ENCODE measurements at places on chromosomes 2 and 18. TPM values are rescaled to one million over a fixed set of nuclear protein-coding genes. Genes with fewer than 3 reads are reported as not detected.

The COL6A3 gene
- total RNA-seq, result 86.9 TPM

DNA sequence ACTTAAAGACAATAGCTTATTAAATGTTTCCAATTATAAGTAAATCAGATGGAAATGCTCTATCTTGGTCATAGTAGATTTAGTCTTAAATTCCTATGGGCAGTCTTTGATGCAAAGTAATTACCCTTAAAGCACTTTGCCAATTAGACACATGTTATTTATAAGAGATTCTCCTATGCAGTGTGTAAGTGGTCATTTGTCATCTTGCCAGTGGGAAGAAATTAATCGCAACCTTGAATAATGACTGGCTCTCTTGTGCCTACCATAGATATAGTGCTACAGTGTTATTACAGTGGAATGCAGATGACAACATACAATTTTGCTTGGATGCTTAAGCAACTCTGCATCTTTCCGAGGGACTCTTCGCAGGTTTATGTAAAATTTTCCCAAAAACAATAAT, 311.0 kb upstream of the THUMPD2 start:
- no peak overlapping the region for H3K27ac ChIP-seq
- no peaks in the 10 kb centered on the region for H3K36me3 ChIP-seq
- no peaks in the 10 kb centered on the region for H3K27me3 ChIP-seq
- no peak for DNase-seq

The SLC14A1 gene
- total RNA-seq, result 31.8 TPM

GRCh38 chr18:23703057-23703986, 14.1 kb downstream of the LAMA3 start:
- no peaks in the 10 kb centered on the region for H3K36me3 ChIP-seq
- H3K27me3 ChIP-seq, result no peaks in the 10 kb centered on the region
- peak; percentile 57 for DNase-seq
- no peak overlapping the region for H3K27ac ChIP-seq
- H3K4me1 ChIP-seq, result no peaks in the 10 kb centered on the region

The ZNF638 gene
- total RNA-seq, result 164 TPM

- H3K27ac ChIP-seq, result no peak overlapping the region
- H3K4me3 ChIP-seq, result no peak overlapping the region
- no peak for DNase-seq
- H3K4me1 ChIP-seq, result no peaks in the 10 kb centered on the region
Observed at GRCh38 chr18:67875944-67876343, 359.4 kb upstream of the DSEL start.

DNA sequence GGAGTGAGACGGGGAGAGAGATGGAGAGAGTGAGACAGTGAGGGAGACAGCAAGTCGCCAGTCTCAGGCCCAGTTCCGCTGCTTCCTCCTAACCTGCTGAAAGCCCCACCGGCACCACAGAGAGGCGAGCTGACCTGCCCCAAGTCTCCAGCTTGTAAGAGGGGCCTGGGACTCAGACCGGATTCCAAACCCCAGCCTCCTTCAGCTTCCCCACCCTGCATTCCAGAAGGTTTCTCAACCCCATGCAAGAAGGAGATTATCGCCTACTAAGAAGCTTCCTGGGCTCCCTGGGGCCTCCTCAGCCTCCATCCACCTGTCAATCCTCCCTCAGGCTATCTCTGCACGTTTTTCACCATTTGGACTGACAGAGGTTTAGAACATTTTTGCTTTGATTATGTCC, 173.1 kb upstream of the RAB6C start:
- H3K4me3 ChIP-seq, result no peak overlapping the region
- no peaks in the 10 kb centered on the region for H3K4me1 ChIP-seq
- H3K36me3 ChIP-seq, result no peaks in the 10 kb centered on the region
- H3K27me3 ChIP-seq, result no peaks in the 10 kb centered on the region
- no peak for DNase-seq

The STAT4 gene
- total RNA-seq, result 0.41 TPM

GRCh38 chr2:216402751-216403150, 9.5 kb upstream of the SMARCAL1 start:
- no peak overlapping the region for H3K27ac ChIP-seq
- H3K4me1 ChIP-seq, result no peaks in the 10 kb centered on the region
- no peak for DNase-seq
- H3K36me3 ChIP-seq, result no peaks in the 10 kb centered on the region

The OR6B2 gene
- not detected for total RNA-seq

GRCh38 chr2:10473121-10473756, 25.1 kb upstream of the ODC1 start:
- H3K27ac ChIP-seq, result no peak overlapping the region
- no peaks in the 10 kb centered on the region for H3K4me1 ChIP-seq
- H3K36me3 ChIP-seq, result no peaks in the 10 kb centered on the region
- no peak for DNase-seq
- no peak overlapping the region for H3K4me3 ChIP-seq

DNA sequence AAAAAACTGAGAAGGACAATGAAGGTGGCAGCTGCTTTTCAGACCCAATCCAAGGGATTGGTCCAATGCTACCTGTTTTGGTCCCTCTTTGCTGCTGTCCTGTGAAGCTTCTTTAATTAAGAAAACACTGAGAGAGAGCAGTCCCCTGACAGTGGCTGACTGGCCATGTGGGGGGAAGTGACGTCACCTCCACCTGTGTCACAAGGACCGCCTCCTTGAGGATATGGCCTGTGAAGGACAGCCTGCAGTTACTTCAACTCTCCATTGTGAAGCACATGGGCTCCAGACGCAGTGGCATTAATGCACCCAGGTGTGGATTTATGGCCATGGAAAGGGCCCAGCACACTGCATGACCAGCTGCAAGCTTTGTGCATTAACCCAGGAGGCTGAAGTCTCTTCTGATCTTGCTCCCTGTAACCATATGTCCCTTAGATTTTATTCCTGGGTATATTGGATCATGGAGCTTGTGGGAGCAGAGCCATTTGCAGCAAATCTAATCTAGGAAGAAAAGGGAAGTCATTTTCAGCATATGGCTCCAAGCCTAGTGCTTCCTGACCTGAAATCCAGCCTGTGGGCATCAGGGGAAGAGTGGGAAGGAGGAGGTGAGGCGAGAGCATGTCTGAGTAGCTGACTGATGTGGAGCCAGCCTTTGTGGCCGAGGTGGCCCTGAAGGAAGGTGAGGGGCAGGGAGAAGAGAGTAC, 32.2 kb downstream of the KIF5C start:
- no peaks in the 10 kb centered on the region for H3K27me3 ChIP-seq
- no peaks in the 10 kb centered on the region for H3K36me3 ChIP-seq
- no peak overlapping the region for H3K27ac ChIP-seq
- no peaks in the 10 kb centered on the region for H3K4me1 ChIP-seq
- no peak overlapping the region for H3K4me3 ChIP-seq

DNA sequence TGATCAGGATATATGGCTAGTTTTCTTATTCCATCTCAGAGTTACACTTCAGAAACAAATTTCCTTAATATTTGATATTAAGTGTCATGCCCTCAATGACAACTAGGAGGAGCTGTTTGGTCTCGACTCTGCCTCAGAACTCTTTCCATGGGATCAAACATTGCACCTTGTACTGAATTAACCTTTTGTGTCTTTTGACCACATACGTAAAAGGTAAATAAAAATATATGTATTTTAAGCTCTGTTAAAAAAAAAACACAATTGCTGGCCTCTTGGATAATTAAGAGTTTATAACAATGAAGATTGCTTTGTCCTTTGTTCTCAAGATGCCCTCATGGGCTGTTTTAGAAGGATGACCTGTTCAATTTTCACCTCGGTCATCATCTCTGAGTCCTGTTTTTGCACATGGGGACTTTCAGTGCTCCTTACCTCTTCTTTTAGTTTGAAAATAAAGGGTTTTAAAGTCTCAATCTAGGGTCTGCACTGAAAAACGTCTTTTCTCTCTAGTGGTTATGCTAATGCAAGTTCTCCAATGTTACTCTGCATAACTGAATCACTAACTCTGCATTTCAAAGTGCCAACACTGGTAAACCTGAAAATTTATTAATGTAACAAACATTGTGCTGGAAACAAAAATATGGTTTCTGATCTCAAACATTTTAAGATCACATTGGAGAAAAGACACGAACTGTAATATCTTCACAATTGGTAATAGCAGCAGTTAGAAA, 18.8 kb upstream of the FN1 start:
- no peak overlapping the region for H3K27ac ChIP-seq
- no peak for DNase-seq
- no peaks in the 10 kb centered on the region for H3K4me1 ChIP-seq
- no peak overlapping the region for H3K4me3 ChIP-seq
- H3K36me3 ChIP-seq, result no peaks in the 10 kb centered on the region

GRCh38 chr2:50719837-50720696, 311.9 kb downstream of the NRXN1 start:
- H3K27me3 ChIP-seq, result no peaks in the 10 kb centered on the region
- no peak overlapping the region for H3K4me3 ChIP-seq
- H3K4me1 ChIP-seq, result no peaks in the 10 kb centered on the region
- no peak for DNase-seq
- no peak overlapping the region for H3K27ac ChIP-seq

DNA sequence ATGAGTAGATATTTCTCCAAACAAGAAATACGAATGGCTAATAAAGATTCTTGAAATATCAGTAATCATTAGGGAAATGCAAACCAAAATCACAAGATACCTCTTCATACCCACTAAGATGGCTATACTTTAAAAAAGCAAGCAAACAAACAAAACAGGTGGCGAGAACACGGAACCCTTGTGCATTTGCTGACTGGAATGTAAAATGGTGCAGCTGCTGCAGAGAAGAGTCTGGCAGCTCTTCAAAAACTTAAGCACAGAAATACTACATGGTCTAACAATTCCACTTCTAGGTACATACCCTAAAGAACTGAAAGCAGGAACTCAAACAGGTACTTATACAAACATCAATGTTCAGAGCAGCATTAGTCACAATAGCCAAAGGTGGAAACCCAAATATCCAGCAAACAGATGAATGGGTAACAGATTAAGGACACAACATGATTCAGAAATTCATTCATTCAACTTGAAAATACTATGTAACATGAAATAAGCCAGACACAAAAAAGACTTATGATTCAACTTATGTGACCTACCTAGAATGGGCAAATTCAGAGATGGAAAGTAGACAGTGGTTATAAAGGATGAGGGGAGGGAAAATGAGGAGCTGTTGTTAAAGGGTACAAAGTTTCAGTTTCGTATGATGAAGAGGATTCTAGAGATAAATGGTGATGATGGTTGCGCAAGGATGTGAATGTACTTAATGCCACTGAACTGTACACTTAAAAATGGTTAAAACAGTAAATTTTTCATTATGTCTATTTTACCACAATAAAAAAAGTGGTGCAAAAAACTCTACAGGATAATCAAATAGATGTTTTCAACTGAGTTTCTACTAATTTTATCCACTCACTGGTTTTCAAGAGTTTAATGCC, 26.9 kb upstream of the GPR75 start:
- no peak for DNase-seq
- H3K27ac ChIP-seq, result no peak overlapping the region
- H3K36me3 ChIP-seq, result peaks cover 4% of the 10 kb centered on the region
- H3K27me3 ChIP-seq, result no peaks in the 10 kb centered on the region
- no peak overlapping the region for H3K4me3 ChIP-seq

GRCh38 chr2:46493241-46493970, 14.0 kb downstream of the TMEM247 start:
- no peaks in the 10 kb centered on the region for H3K27me3 ChIP-seq
- no peaks in the 10 kb centered on the region for H3K4me1 ChIP-seq
- H3K36me3 ChIP-seq, result no peaks in the 10 kb centered on the region
- H3K27ac ChIP-seq, result no peak overlapping the region
- no peak for DNase-seq

GRCh38 chr2:20698916-20699613, 32.1 kb downstream of the GDF7 start:
- no peak for DNase-seq
- no peak overlapping the region for H3K4me3 ChIP-seq
- no peaks in the 10 kb centered on the region for H3K36me3 ChIP-seq
- H3K27me3 ChIP-seq, result no peaks in the 10 kb centered on the region
- no peak overlapping the region for H3K27ac ChIP-seq

DNA sequence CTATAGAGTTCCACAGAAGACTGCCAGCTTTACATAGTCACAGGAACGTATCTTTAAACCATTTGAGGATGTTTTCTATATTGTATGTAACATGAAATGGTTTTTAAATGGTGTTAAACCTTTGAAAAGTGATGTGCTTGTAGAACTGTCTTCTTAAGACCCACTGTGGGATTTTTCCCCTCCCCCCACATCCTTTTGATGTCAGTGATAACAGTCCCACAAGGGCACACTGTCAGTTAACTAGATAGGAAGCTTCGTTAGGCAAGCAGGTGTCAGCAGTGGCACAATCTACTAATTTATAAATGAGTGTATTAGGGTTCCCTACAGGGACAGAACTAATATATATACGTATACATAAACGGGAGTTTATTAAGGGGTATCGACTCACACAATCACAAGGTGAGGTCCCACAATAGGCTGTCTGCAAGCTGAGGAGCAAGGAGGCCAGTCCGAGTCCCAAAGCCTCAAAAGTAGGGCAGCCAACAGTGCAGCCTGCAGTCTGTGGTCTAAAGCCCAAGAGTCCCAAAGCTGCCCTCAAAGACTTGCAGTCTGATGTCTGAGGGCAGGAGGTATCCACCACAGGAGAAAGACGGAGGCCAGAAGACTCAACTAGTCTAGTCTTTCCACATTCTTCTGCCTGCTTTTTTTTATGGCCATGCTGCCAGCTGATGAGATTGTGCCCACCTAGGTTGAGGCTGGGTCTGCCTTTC, 23.8 kb upstream of the HNRNPLL start:
- H3K36me3 ChIP-seq, result no peaks in the 10 kb centered on the region
- H3K4me1 ChIP-seq, result no peaks in the 10 kb centered on the region

DNA sequence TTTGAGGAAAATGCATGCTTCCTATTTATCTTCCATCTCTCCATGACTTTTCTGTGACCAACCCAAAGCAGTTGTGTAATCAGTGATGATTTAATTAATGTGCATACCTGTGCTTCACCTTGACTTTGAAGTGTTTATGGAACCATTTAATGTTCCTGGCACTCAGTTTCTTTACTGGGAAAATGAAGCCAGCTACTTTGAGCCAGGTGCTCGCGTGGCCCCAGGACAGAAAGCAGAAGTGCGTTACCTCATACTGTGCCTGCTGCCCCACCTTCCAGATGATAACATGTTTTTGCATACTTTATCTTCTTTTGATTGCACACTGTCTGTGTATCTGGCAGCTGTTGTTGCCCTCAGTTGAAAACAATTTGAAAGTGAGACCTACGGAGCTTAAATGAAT, 61.3 kb downstream of the PMAIP1 start:
- H3K4me1 ChIP-seq, result no peaks in the 10 kb centered on the region
- H3K27ac ChIP-seq, result no peak overlapping the region
- H3K27me3 ChIP-seq, result no peaks in the 10 kb centered on the region
- no peak overlapping the region for H3K4me3 ChIP-seq
- peak; percentile 8 for DNase-seq
- no peaks in the 10 kb centered on the region for H3K36me3 ChIP-seq

Data from prostate gland (tissue), 2 donors.